ENCODE measurements at places on chromosomes 4 and X. TPM values are rescaled to one million over a fixed set of nuclear protein-coding genes. Genes with fewer than 3 reads are reported as not detected.

DNA sequence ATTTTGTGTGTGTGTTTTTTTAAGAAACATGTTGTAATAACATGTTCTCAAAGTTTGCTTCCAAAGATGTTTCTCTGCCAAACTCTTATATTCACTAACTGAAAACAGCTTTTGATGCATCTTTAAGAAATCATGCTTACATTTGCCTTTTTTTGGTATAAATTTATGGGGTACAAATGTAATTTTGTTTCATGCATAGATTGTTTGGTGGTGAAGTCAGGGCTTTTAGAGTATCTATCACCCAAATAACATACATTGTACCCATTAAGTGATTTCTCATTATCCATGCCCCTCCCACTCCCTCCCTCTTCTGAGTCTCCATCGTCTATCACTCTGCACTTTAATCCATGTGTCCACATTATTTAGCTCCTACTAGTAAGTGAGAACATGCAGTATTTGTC, 30.8 kb downstream of the SPINK2 start:
- no peak for DNase-seq

DNA sequence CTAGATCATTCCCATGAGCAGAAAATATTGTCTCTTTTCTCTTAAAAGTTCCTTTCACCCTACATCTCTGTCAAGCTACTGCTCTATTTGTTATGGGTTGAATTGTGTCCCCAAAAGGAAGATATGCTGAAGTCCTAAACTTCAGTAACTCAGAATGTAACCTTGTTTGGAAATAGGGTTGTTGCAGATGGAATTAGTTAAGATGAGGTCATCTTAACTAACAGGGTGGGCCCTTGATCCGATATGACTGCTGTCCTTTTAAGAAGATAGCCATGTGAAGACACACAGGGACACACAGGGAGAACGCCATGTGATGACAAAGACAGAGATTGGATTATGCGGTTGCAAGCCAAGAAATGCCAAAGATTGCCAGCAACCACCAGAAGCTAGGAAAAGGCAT, 12.8 kb upstream of the SLC39A8 start:
- no peak for DNase-seq

DNA sequence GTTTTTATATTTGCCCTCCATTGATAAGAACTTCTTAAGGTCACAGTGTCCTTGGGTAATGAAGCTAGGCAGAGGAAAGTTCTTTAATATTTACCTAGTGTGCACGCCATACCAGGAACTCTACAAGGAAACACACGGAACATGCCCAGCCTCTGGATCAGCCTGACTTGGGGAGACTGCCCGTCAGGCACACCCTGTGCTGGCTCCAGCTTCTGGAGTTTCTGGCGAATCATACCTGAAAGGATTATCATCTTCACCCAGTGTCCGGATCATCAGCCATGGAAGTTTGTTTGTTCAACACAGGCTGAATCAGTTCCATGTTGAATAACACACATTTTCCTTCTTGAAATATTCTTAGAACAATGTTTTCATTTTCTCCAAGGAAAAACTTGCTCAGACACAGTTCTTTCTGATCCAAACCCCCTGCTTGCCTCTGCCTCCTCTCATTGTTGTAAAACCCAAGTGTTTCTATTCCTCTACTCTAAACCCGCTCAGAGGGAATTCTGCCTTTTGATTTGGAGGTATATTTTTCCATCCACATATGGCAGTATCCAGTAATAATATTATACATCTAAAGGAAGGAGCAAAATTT, 176.7 kb downstream of the SHROOM3 start:
- no peak for DNase-seq

- DNase-seq: no peak
Measured at GRCh38 chrX:132009350-132009749, 13.8 kb upstream of the STK26 start.

- DNase-seq: peak; percentile 83
Measured at GRCh38 chr4:1565598-1566295, 118.4 kb downstream of the FAM53A start.

- DNase-seq: no peak
Measured at GRCh38 chr4:118180776-118181175, 146.5 kb downstream of the NDST3 start.

The KLHL13 gene
- total RNA-seq: 0.45 TPM

The PRDM5 gene
- total RNA-seq: 10.6 TPM

The BGN gene
- 1,195 TPM for total RNA-seq

The CTSO gene
- total RNA-seq: 13.9 TPM

The BEX5 gene
- 0.42 TPM for total RNA-seq

DNA sequence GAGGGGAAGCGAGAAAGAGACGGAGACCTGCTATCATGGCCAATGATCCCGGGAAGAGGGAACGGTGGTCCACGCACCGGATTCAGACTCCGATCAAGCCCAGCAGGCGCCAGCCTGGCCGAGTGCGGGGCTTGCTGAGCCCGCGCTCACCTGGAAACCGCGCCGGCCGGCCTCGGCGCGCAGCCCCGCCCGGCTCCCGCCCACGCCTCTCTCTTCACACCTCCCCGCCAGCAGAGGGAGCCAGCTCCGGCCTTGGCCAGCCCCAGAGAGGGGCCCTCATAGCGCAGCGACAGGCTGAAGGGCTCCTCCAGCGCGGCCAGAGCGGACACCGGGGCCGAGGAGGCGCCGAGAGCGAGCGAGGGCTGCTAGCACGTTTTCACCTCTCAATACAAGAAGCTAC, 36.8 kb upstream of the SPANXN2 start:
- peak; percentile 71 for DNase-seq

The FRMPD4 gene
- 0.22 TPM for total RNA-seq

DNA sequence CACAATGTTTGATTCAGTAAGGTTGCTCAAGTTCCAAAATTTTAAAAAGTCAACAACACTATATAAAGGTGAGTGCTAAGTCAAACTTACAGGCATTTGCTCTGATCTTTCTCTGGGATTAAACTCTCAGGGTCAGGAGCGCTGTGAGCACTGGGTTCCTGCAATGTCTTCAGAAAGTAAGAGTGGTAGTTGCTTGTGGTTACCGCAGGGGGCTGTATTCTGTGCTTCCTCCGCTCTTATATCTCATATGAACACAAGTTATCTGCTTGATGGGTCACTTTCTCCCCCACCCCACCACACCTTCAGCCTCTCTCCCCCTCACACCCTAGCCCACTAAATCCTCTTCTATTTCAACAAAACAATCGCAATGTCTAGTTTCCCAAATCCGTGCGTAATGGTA, 116.4 kb upstream of the IGSF1 start:
- no peak for DNase-seq

- no peak for DNase-seq
Measured at GRCh38 chr4:57081651-57082621, 28.2 kb downstream of the IGFBP7 start.

DNA sequence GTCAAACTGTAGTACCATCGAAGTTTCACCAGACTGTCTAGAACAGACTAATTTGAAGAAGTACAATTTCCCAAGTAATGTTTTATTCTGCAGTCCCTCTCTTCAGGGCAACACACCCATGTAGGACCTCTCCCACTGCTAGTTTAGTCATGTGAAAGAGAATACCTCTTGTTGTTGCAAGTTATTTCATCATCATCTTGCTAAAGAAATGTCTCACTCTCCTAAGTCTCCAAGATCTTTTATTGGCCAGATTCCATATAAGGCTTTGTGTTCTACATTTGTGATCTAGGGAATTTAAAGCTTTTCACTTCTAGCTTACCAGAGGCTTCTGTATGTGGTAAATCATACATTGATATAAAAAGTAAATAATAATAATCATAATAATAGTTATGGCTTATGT, 745.3 kb upstream of the MAGEB2 start:
- DNase-seq: no peak

The VCX2 gene
- total RNA-seq: not detected

GRCh38 chr4:88422403-88422802, 34.5 kb upstream of the HERC5 start:
- DNase-seq: no peak

GRCh38 chr4:118367872-118368271, 15.1 kb upstream of the PRSS12 start:
- DNase-seq: no peak

DNA sequence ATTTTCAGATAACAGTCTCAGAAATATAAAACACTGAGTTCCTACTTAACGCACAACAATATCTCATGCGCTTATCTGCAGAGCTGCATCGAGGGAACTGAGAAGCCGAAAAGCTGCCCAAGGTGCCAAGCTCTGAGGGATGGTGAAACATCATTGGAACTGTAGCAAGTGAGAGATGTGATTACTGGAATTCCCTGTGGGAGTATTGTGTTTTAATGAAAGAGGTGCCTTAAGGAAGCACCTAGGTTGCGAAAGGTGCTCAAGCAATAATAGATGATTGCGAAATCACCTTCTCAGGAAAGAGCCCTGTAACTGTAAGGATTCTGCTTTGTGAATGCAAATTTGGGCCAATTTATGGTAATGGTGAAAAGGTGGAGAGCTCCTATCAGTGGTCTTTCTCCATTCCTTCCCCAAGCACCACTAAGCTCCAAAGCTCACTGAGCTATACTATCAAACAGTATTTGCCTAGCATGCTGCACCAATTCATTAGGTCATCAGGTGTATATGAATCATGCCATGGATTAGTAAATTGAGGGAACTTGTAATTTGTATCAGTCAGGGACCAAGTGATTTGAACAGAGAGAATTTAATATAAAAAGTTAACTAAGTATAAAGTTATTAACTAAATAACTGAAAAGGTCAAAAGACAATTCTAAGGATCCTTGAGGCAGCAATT, 59.0 kb upstream of the ATP8A1 start:
- DNase-seq: no peak

The WNK3 gene
- 5.7 TPM for total RNA-seq

DNA sequence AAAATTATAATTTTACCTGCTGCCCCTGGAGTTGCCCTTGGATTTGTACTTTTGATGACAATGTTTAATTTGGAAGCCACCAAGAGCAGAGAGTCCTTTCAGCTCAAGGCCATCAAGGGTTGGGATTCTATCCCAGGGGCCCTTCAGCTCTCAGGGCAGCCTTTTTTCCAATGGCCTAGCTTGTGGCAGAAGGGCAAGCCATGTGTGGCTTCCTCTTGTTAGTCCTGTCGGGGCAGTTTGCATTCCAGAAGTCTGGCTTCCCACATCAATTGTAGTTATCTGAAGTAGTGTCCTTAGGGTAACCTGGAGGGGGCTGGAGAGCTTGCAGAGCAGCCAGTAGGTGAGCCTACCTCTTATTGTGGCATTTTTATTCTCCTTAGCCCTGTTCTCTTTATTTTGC, 569.4 kb downstream of the TRAM1L1 start:
- DNase-seq: no peak

The SH3D19 gene
- total RNA-seq: 31.2 TPM

GRCh38 chr4:14856934-14857235, 145.4 kb upstream of the CPEB2 start:
- DNase-seq: no peak

GRCh38 chr4:185143601-185143969, 519 bp downstream of the SLC25A4 start:
- DNase-seq: no peak

GRCh38 chrX:9312922-9313867, 151.7 kb upstream of the TBL1X start:
- no peak for DNase-seq

DNA sequence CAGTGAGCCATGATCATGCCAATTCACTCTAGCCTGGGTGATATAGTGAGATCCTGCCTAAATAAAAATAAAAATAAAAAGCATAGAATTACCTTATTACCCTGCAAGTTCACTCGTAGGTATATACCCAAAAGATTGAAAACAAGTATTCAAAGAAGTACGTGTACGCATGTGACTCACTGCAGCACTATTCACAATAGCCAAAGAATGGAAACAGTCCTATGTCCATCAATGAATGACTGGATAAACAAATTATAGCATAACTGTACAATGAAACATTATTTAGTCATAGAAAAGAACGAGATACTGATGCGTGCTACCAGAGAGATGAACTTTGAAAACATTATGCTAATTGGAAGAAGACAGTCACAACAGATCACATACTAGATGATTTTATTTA, 204.6 kb upstream of the DIAPH2 start:
- DNase-seq: no peak

- DNase-seq: no peak
Measured at GRCh38 chr4:88119943-88120342, 38.5 kb downstream of the ABCG2 start.

- DNase-seq: no peak
Measured at GRCh38 chrX:12872741-12873140, 5.9 kb downstream of the TLR7 start.

The TEC gene
- total RNA-seq: 0.35 TPM

- DNase-seq: no peak
Measured at GRCh38 chr4:16056681-16057385, 27.0 kb downstream of the PROM1 start.

DNA sequence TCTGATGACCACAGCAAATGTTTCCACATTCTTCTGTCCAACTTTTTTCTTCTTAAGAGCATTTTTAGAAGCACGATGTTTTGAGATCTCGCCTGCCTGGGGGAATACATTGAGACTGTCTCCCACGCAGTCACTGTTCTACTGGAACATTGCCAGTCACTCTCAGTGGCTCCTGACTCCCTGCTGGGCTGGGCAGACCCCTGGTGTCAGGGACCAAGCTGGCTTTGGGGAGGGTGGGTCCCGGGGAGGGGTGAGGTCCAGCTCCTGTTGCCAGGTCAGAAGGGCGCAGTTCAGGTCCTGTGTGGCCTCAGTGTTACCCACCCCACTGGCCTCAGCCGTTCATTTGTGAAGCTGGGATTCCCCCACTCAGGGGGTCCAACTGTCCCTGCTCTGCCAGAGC, 18.9 kb upstream of the ABLIM2 start:
- DNase-seq: no peak

DNA sequence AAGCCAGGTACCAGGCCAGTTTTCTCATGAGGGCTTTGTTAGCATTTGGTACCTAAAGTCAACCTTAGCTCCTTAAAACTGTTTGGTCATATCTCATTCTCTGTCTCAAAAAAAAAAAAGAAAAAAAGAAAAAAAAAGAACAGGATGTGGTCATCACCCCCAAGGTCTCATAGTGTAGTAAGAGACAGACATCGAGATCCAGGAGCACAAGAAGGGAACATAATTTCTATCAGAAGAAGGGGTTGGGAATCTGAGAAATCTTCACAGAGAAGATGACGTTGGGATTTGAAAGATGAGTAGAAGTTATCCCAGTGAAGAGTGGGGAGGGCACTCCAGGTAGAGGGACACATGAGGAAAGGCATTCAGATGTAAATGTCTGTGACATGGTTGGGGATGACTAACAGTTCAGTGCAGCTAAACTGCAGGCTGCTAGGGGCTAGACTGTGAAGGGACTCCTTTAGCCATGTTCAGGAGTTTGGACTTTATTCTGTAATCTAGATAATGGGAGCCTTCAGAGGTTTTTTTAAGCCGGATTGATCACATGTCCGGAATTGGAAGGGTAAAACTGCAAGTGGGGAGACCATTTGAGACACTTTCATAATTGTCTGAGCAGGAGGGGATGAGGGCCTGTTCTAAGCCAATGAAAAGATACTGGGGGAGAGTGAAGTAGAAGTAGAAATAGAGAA, 26.9 kb upstream of the GJB1 start:
- DNase-seq: no peak

- DNase-seq: no peak
Measured at GRCh38 chr4:61446941-61447340, 246.8 kb downstream of the ADGRL3 start.

The CYP2U1 gene
- total RNA-seq: 16.4 TPM

The RHOH gene
- total RNA-seq: not detected

The GAGE13 gene
- total RNA-seq: not detected

Measured in chondrocyte (in vitro differentiated cells).